ENCODE measurements at places on chromosomes 6 and 20.

DNA sequence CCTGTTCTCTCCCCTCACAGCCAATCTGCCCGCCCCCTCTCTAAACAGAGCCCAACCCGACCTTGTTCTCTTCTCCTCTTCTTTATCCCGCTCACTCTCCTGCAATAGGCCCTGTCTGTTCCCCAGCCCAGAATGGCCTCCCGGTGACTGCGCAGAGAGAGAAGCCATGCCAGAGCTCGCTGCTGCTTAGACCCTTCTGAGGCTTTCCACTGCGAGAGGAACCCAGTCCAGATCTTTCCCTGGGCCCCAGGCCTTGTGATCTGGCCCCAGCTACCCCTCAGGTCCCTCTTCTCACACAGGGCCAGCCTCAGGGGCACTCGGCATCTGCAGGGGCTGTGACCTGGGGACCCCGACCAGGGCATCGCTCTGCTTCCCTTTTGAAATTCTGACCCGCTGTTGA lies 58.1 kb downstream of the TMEM242 start:
- DNase-seq = no peak

- no peak for DNase-seq
Observed at GRCh38 chr6:92196325-92196724, 1223.0 kb downstream of the EPHA7 start.

GRCh38 chr6:141641951-141642350 lies 490.8 kb upstream of the GJE1 start:
- no peak for DNase-seq

DNA sequence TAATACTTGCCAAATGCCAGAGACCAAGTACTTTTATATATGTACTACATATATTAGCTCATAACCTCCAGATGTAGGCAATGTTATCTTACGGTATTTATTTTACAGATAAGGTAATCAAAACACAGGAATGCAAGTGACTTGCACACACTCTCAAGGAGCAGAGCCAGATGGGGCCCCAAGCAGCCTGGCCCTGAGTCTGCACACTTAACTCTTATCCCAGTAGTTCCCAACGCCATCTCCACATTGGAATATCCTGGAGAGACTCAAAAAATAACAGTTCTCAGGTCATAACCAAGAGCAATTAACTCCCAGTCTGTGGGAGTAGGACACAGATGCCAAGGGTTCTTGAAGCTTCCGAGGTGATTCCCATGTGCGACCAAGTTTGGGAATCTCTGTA lies 398.7 kb downstream of the PHF3 start:
- DNase-seq = peak; percentile 96

DNA sequence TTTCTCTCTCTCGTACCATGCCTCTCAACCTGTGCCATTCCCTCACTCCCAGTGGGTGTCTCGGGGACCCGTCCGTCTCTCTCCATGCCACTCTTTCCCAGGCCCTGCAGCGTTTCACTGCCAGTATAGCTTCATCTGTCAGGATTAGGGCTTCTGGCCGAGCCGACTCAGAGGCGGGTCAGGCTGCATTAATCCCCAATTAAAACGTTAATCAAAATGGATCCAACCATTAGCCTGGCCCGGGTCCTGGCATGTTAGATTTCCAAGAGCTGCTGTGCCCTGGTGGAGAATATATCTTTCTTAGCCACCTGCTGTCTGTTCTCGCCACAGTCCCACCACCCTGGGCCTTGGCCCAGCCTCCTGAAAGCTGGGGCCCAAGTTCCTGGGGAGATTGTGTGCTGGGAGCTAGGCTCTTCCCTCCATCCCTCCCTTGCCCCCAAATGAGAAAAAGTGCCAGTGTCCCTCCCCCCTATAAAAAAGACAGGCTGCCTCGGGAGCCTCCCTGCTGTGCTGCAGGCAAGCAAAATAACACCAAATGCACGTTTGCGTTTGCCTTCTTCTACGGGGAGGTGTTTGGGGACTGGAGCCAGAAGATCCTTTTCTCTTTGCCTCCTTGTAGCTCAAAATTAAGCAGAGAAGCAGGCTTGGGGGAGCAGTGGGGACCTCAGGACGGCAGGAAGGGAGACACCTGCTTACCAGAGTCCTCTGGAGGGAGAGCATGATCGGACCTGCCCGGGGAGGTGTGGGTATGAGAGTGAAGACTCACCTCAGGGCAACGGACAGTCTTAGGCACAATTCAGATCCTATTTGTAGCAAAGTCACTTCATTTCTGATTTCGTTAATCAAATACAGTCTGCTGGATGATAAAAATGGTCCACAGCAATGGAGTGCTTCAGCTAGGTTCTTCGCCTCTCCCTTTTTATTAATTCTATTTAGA lies 3.0 kb downstream of the KCNG1 start:
- no peak for DNase-seq

DNA sequence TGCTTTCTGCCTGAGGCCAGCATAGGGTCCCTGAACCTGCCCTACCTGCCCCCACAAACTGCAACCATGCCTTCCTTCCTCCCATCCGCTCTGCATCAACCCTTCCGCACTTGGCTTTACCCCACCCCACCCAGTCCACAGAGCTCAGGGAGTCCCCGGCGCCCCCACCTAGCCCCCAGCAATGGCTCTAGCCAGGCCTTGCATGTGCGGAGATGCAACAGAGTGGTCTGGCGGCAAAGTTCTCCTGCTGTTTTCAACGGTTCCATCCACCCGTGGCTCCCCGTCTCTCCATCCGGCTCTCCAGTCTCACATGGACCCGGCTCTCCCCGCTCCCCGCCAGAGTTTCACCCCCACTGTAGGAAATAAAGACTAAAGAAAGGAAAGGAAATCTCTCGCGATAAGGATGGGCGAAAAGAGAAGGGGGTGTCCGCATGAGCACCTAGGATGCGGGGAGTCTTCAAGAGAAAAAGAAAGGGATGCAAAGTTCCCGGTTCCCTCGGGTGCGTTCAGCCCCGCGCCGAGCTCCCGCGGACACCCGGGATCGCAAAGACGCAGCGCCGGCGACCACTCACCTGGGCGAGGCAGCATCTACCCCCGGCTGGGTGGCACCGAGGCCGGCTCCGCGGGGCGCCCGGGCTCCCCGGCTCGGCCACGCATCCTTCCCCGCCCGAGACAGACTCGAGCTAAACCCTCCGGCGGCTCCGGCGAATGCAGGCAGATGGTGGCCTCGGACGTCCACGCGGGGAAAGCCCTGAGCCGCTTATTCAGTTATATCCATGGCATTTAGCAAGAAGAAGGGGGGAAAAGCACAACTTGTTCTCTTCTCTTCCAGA lies 579 bp downstream of the LRFN2 start:
- no peak for DNase-seq

DNA sequence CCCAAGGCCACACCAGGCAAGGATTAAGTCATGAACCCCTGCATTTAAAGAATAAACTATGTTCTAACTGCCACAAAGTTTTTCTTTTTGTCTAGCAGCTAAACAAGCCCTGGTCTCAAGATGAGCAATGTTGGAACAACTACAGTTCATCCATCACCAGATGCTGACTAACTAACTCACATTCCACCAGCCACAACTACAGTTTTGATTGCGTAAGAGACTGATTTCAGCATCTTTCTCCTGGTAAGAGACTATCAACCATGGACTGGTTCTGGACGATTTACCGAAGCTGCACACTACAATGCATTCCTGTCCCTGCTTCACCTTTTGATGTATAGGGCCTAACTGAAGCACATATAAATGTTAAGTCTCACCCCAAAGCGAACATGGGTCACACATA lies 43.0 kb downstream of the F13A1 start:
- DNase-seq = peak; percentile 14

GRCh38 chr6:10730254-10730653 lies 7.4 kb downstream of the TMEM14C start:
- DNase-seq = no peak

- DNase-seq = peak; percentile 86
Observed at GRCh38 chr6:13487122-13488014, at the start of gene GFOD1. TSS of gene GFOD1 (minus strand) at chr6:13487600. CDS start at chr6:13486890, 710 bp downstream.

DNA sequence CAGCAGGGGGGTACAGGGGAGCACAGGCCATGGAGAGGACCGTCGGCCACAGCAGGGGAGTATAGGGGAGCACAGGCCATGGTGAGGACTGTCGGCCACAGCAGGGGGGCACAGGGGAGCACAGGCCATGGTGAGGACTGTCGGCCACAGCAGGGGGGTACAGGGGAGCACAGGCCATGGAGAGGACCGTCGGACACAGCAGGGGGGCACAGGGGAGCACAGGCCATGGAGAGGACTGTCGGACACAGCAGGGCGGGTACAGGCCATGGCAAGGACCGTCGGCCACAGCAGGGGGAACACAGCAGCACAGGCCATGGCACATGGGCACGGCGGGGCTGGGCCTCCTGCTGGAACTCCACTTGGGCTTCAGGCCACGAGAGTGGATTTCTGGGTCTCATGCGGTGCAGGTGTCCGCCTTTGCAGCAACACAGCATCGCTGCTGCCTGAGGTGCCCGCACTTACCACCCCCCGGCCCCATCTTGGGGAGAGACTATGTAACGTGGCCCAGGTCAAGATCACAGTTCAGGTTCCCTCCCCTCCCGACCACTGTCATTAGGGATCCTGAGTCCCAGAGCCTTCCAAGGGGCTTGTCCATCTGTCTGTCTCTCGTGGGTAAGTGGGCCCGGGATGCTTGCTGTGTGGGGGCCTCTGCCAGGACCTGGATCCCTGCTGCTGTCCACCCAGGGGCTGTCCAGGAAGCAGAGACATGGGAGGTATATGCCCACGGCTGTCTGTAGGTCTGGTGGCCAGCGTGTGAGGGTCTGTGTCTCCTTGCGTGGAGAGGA lies 2.5 kb downstream of the NPBWR2 start:
- DNase-seq = no peak

GRCh38 chr6:13924146-13924948 lies 405 bp upstream of the RNF182 start:
- DNase-seq = peak; percentile 53

- DNase-seq = no peak
Observed at GRCh38 chr6:44561060-44561623, 173.6 kb downstream of the CDC5L start.

- no peak for DNase-seq
Observed at GRCh38 chr6:153591159-153591558, 447.9 kb upstream of the OPRM1 start.

DNA sequence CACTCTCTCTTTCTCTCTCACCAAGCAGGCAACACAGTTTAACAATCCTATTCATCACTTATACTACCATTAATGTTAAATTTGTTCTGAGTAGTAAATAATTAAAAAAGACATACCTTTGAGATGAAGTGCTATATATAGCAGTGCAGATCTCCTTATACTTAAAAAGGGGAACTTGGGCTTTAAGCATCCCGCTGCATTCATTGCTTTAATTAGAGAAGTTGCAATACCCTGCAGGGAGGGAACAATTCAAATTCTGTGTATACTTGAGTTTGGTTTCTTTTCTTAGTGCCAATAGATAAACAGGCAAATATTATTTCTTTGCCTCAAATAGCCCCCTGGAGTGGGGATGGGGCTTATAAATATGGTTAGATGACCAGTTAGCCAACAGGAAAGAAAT lies 10.8 kb upstream of the ZBTB24 start:
- no peak for DNase-seq

DNA sequence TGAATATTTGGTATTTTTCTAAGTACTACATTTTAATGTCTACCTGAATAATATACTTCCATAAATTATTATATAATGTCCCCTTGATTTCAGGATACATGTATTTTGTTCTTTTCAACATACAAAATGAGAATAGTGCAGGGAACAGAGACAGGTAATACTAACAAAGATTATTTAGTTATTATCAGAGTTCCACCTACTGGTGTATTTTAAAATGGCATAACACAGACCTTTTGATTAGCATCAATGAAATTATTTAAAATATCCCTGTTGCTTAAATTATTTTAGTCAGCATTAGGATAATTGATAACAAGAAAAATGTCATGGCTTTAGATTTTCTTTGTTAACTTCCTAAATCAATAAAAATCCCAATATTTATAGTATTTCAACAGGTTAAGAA lies 184.0 kb downstream of the PRDM13 start:
- no peak for DNase-seq

DNA sequence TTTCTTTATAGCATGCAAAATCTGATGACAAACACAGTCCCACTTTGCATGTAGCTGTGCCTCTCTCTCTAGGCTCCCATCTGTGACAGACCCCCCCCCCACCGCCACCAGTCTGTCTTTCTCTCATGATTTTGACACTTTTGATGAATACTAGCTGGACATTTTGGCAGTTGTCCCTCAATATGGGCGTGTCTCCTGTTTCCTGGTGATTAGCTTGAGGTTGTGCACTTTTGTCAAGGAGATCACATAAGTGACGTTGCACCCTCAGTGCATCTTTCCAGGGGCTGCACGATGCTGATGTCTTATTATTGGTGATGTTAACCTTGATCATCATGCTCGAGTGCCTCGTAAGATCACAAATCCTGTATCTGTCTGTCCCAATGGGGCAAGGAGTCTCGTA lies 155.1 kb downstream of the EYA2 start:
- DNase-seq = no peak

DNA sequence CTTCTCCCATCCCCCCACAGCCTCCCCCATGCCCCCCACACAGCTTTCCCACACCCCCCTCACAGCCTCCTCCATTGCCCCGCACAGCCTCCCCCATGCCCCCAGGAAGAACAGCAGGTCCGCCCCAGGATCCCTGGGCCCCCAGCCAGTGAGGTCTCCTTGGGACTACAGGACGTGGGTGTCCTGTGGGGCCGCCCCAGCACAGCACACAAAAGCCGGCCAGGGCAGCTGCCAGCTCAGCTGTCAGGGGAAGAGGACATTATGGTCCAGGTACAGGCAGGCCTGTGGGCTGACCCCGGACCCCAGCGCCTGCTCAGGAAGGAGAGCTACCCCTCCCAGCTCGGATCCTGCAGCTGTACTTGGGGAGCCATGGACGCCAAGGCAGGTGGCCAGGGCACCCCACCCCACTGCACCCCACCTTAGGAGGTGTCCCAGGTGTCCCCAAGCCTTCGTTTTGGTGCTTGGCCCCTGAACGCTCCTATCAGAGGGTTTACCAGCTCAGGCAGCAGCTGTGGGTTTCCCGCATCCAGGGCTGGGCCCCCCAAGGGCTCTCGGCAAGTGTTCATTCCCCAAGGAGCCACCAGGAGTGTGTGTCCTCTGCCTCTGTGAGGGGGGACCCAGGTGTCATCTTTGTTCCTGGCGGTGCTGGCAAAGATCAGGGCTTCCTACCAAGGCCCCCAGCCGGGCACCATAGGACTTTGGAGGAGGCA lies 42.3 kb upstream of the GATA5 start:
- no peak for DNase-seq

DNA sequence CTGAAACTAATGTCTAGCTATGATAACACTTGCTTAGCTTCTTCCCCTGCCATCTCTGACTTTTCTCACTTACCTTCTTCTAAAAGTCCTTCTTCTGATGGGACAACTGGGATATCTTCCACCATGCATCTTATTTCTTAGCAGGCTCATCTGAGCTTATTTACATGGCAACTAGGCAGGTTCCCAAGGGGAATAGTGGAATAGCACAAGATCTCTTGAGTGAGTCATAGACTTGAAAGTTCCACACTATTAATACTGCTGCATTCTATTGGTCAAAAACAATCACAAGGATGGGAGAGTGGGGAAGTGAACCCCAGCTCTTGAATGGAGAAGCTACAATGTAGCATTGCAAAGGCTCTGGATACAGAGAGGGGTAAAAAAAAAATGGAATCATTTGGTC lies 142.1 kb downstream of the HAO1 start:
- no peak for DNase-seq

DNA sequence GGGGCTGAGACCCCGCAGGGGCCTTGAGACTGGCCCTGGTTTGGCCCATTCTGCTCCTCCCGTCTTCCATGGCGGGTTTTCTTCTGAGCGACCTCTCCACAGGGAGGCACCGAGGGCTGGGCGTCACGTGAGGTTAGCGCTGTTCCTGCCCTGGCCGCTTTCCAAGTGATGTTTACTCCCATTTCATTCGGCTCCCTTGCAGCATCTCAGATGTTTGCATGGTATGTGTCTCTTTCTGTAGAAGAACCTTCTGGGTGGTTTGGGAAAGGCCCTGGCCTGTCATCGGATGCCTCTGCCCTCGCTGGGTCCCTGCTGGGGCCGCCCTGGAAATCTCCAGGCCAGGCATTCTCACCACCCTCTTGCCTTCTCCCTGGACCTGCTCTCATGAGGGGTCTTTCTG lies 17.3 kb downstream of the RAMACL start:
- no peak for DNase-seq
